ENCODE measurements at places on chromosomes 16 and 17.
A peak's percentile ranks its signal among the peaks of the same experiment; 100 is the strongest.

DNA sequence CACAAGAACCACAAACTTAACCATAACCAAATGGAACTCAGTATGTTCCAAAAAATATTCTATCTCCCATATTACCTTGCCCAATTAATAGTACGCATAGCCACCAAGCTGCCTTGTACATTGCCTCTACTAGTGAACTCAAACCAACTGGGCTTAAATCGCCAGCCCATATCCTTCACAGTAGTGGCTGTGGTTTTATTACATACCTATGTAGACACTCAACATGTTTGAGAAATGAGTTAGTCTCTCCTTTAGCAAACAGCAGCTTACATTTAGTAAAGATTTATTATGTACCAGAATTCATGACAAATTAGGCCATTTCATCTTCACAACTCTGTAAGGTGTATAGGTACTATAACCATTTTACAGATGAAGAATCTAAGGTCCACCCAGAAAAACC lies 41.4 kb downstream of the GRB2 start:
- no peak for DNase-seq

- DNase-seq: no peak
These were observed 185.9 kb downstream of the CDK5R1 start for GRCh38 chr17:32672711-32673110.

DNA sequence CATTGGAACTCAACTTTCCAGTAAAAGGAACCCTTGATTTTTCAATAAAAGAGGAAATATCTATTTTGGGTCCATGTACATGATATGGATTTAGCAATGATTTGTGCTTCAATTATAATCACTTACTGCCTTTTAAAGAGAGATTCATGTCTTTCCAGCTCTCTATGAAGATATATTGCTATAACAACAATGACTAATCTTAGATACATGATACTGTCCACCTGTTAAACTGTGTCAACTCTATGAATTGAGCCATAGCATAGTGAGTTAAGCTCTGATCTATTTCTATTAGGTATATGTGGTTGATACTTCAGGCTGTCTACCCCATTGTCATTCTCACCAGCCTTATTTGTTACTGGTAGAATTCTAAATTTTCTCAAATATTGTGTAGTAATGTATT lies 15.0 kb upstream of the MPHOSPH6 start:
- no peak for DNase-seq

DNA sequence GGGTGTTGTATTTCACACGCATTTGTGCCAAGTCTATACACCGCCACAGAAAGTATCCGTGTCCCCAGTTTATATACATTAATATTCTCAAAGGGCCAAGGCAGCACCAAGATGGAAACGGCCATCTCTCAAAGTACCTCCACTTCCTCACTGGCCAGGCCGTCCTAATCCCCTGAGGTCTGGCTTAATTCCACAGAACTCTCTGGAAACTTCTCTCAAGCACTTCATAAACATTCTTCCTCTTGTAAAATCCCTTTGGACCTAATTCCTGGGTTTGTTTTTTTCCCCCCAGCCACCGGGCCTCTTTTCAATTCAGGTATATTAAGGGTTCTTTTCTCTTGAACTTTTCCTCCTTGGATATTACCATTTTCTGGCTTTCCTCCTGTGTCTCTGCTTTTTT lies 5.1 kb upstream of the ERN1 start:
- DNase-seq: no peak

GRCh38 chr17:33469911-33470310 lies 176.8 kb upstream of the ASIC2 start:
- peak; percentile 50 for DNase-seq

DNA sequence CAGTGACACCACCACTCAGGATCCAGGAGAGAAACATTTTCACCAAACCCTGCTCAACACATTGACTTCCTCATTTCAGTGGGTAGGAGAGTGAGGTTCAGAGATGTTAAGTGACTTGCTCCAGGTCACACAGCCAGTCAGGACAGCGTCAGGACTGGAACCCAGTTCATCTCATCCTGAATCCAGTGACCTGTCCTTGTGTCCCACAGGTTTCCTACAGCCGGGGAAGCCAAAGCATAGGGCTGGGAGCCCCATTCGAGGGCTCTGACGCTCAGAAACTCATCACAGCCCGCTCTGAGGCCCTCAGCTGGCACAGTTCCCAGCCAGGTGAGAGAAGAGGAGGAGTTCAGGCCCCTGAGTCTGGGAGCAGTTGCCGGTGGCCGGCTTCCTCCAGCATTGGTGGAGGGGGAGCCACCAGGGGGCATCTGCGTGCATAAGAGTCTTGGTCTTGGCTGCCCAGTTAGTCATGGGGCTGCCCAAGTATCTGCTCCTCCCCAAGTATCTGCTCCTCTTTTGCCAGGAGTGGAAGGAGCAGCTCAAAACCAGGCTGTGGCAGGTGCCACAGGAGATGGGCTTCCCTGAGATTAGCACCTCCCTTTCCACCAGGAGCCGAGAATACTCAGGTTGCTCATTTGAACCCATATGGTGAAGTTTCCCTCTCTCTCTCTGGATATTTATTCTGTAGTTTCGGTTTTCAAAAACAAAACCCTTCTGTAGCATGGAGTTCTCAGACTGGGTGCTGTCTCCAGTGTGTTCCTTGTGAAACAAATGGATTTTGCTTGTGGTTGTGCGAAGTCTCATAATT lies 56.0 kb downstream of the TNFRSF13B start:
- DNase-seq: no peak

DNA sequence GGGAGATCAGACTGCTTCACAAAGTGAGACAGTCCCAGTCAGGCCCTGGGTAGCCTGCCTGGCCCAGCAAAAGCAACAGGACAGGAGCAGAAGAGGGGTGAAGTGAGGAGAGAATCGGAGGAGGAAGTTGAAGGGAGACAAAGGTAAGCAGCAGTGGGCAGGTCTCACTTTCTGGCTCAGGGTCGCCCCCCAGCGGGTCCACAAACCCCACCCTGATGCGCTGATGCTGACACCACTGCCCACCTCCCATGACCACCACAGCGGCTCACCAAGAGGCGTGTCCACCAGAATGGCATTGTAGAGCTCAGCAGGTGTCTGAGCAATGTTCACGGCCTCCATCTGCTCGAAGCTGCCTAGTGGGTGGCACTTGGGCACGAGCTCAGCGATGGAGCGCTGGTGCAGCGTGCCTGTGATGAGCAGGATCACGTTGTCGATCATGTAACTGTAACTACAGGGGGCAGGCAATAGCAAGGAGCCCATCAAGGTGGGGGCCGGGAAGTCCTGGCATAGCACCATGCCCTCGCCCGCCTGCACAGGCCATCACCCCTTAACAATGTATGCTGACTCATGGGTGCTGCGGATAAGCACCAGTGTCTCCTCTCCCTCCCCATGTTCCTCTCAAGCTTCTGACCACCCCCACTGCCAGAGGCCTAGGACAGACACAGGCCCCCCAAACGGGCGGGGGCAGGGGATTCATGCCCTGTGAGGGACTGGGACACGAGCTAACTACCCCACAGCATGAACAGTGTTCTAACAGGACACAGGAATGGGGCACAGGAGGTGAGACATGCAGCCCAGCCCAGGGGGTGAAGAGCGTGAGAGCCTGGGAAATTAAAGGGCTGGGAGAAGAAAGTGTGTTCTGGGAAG lies 13.6 kb downstream of the HSD11B2 start:
- no peak for DNase-seq

- DNase-seq: no peak
These were observed 26.1 kb downstream of the SOCS1 start for GRCh38 chr16:11229906-11230305.

GRCh38 chr16:89219365-89219764 lies 1.9 kb downstream of the ZNF778 start:
- no peak for DNase-seq

DNA sequence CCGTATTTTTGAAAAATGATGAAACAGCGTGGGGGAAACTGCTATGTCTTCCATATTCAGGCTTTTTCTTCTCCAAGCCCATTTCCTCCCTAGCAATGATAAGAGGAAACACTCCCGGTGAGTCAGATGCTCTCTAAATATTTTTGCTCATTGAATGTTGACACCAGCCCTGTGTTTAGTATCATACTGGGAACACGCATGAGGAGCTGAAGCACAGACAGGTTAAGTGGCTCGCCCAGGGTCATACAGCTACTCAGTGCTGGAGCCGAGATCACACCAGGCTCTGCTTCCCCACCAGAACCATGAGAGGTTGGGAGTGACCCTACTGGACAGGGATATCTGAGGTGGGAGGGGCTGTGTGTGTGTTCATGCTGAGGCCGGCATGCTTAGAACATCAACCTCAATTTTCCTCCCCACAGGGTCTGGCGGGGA lies 37.8 kb upstream of the ADGRG1 start:
- no peak for DNase-seq

DNA sequence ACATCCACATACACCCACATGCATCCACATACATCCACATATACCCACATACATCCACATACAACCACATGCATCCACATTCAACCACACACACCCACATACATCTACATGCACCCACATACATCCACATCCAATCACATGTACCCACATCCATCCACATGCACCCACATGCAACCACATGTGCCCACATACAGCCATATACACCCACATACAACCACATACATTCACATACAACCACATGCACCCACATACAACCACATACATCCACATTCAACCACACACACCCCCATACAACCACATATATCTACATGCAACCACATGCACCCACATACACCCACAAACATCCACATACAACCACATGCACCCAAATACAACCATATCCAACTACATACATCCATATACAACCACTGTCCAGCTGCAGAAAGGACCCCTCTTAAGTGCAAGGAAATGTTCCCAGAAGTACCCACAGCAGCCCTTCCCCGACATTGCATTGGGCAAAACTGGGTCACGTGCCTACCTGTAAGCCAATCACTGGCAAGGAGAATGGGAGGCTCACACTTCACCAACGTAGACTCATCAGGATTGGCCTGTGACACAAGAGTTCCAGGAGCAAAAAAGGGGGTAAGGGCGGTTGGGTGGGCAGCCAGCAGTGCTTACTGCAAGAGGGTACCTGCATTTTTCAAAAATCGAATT lies 18.1 kb downstream of the CALB2 start:
- no peak for DNase-seq
